BJ (cell line): ENCODE measurements at places on chromosomes 16 and 17.
A peak's percentile ranks its signal among the peaks of the same experiment; 100 is the strongest.

- DNase-seq, result no peak
These were observed 43.5 kb downstream of the TEX2 start for GRCh38 chr17:64219571-64219970.

DNA sequence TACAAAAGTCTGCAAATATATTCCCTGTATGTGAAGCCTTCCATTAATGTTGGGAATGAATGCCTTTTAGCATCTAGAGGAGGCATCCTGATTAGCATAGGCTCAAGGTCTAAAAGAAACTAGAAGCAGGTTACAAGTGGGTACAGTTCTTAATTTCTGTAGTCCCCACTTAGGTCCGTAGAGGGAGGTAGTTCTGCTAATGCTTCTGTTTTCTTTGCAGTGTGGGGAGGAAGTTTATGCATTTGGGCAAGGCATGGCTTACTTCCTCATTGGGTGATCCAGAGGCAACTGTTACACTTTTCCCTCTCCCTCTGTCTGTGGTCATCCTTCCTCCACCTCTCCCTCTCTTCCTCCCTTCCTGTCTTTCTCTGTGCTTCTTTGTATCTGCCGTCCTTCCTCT is 108.4 kb upstream of the ZKSCAN2 start:
- DNase-seq, result no peak

- DNase-seq, result no peak
These were observed 12.9 kb upstream of the RAI1 start for GRCh38 chr17:17668358-17668757.

DNA sequence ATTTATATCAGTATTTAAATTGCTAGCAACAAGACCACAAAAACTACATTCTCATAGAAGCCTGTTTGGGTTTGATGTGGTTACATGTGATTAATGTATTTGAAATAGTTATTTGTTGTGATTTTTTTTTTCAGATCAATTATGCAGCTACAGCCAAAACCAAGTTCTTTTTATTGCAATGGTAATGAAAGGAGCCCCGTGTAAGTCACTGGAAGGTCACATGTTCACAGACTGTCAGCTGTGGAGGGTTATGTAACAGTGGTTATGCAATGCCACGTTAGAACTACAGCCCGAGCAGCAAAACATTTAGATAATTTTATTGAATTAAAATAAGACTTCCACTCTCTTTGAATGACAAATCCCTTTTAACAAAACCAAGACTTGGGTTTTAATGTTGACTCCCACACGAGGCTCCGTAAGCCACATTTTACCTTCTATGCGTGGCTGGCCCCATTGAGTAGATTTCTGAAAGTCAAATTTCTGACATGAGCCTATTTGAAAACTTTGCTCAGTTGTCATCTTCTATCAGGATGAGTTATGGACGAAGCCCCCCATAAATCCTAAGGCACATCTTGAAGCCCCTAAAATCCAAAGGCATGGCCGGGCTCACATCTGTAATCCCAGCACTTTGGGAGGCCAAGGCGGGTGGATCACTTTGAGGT is 41.8 kb upstream of the SEC14L1 start:
- peak; percentile 59 for DNase-seq

- DNase-seq, result no peak
These were observed 12.4 kb upstream of the TOM1L1 start for GRCh38 chr17:54888254-54888653.

DNA sequence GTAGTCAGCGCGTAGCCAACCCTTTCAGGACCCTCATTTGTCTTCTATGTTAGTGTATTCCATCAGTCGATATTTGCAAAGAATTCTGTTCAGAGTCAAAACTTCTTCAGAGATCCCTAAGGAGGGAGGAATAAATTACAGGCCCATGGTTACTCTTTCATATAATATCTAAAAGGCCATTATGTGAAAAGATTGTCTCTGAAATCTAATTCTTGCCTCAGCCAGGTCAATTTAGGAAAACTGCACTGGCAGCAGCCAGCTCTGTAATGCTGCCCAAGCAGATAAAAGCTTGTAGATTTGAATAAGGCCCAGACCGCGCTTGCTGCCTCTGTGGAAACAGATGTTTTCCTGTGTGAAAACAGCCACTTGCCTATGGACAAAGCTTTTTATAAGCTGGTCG is 379.8 kb downstream of the CNTNAP4 start:
- DNase-seq, result no peak

- no peak for DNase-seq
These were observed 12.0 kb downstream of the CPSF4L start for GRCh38 chr17:73249700-73250099.

- DNase-seq, result no peak
These were observed 143.9 kb downstream of the SNX29 start for GRCh38 chr16:12120217-12120981.
